ENCODE measurements at places on chromosomes 3 and 15.

GRCh38 chr3:186772281-186772694, 11.1 kb upstream of the EIF4A2 start:
- no peak for DNase-seq

- no peak for DNase-seq
Observed at GRCh38 chr3:184231671-184232070, 2.3 kb downstream of the VWA5B2 start.

- DNase-seq, result no peak
Observed at GRCh38 chr15:100775581-100776185, 103.9 kb upstream of the ALDH1A3 start.

GRCh38 chr15:85443046-85443445, 62.6 kb downstream of the AKAP13 start:
- DNase-seq, result no peak

DNA sequence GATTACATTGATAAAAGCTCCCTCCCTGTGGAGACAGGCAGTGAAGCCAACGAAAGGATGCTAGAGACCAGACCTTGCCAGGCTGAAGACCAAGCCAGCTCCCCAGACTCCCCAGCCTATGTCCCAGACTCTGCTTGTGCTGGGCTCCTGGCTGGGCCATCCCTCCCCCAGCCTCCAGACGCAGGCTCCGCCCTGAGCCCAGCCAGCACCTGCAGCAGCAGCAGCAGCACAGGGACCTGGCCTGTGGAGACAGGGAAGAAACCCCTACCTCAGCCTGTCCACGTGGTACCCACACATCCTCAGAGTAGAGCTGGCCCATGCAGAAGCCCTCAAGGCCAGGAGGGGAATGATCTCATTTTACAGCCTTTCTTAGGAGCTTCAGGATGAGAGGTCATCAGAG, 13.3 kb downstream of the ANKRD63 start:
- no peak for DNase-seq

- DNase-seq, result no peak
Observed at GRCh38 chr3:119731560-119732343, 28.9 kb downstream of the CFAP91 start.

DNA sequence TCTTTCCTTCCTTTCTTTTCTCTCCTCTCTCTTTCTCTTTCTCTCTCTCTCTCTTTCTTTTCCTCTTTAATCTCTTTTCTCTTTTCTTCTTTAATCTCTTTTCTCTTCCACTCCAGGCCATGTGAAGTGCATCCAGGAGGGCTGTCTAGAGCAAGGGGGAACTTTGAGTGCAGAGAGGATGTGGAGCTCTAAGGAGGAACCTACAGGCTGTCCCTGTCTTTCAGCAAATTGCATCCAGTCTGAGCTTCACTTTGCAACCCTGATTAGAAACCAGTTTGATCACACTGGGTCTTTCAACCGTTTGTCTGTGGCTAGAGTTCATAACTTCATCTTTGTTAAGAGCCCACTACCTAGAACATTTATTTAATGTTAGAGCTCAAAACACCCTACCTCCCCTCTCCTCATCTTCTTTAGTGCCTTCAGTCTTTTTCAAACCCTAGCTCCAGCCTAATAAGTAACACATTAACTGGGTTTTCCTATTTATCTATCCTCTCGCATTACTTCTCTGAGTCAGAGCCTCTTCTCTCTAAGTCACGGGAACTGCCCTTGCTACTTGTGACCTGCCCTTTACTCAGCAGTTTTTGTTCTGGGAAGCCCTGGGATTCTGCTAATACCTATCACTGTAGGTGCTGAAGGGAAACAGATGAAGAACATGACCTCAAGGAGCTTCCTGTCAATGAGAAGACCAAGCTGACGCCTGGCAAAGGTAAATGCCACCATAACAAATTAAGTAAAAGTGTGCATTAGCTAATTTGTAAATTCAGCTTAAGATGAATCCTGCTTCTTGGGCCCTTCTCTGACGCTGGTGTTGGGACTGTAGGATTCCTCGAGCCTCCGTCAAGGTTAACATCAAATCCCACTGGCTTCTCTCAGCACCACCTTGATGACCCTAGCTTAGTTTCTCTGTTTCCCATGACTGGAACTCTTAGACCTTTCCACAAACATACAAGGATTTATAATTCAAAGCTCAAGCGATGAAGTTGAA, at the start of gene GCNT3:
TSS of gene GCNT3 (plus strand) at position 508 of the 985 bp plus-strand sequence. CDS start 6,456 bp downstream, outside the sequence.
- DNase-seq, result peak; percentile 90

GRCh38 chr3:7518026-7518425, 657.1 kb downstream of the GRM7 start:
- no peak for DNase-seq

DNA sequence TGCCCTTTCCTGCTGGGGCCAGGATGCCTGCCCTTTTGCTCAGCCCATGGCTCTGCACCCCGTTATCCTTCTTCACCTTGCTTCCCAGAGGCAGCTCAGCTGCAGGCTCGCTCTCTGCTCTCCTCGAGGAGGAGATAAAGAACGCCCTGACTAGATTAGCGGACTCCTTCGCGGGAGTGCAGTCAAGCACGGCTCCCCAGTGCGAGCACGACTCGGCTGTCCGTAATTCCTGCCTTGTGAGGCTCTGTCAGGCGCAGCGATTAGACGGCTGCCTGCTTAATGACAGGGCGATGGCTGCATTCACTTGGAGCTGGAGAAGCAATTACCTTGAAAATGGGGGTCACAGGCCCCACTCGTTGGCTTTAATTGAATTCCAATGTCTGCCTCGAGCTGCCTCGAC, 25.9 kb downstream of the TLE3 start:
- DNase-seq, result no peak

GRCh38 chr3:142275856-142276255, 50.5 kb upstream of the GK5 start:
- no peak for DNase-seq

GRCh38 chr3:138197058-138197457, 10.0 kb downstream of the ARMC8 start:
- DNase-seq, result no peak

DNA sequence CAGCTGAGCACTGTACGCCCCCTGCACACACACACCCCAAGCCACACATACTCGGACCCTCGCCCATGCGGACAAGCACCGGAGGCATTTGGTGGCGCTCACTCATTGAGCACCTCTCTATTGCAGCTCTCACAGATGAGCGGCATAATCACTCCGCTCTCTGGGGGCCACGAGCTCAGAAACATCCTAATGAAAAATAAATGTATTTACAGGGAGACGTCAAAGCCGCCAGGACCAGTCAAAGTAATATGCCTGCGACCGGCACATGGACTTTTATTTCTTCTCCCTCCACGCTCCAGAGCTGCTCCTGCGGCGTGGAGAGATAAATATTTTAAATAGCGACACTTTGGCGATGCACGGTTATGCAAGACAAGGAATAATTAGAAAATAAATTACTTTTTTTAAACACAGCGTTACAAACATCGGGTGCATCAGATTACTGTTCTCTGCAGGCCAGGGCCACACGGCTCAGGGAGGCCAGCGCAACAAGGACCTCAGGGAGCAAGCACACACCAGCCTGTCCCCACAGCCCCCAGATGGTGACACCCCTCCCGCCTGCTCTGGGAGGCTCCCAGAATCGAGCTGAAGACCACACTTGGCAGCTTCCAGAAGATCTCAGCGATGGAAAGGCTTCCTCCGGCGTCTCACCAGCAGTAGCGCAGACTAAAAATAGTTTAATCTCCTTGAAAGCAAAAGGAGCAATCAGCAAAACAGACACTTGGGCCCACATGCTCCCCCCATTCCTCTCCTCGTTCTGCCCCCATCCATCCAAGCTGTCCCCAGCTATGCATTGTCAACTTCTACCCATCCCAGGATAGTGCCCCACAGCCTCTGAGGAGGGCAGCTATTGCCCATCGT, 48.0 kb downstream of the CACNA2D2 start:
- DNase-seq, result no peak

DNA sequence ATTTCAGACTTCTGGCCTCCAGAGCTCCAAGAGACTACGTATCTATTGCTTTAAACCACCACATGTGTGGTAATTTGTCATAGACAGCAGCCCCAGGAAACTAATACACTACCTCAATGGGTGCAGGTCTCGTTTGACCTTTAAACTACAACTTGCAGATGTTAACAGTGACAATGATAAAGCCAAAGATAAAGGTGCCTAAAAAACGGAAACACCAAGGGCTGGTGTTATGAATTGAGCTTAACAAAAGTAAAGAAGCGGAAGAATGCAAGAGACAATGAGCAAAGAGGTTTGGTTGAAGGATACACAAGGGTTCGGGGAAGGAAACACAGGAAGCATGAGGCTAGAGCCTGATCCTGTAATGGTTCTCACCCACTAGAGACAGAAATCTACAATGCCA, 50.8 kb downstream of the RFTN1 start:
- DNase-seq, result no peak

- no peak for DNase-seq
Observed at GRCh38 chr3:66229931-66230330, 9.1 kb downstream of the SLC25A26 start.

- DNase-seq, result no peak
Observed at GRCh38 chr15:88493844-88494243, 26.3 kb downstream of the MRPS11 start.

GRCh38 chr3:117084277-117084676, 374.7 kb downstream of the TUSC7 start:
- no peak for DNase-seq

DNA sequence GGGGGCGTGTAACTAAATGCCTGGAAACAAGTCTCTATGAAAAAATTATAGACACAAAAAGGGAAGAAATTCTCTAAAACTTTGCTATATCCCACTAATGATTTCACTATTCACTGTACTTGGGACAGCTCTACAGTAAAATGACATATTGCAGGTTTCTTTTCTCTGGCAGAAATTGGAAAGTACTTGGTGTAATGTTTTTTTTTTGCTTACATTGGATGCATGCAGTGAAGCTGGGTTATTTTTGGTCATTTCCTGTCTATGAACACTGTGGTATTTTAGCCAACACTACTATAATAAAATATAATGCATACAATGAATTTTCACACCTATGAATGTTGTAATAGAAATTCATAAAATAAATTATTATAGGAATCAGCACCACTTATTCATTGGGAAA, 109.7 kb downstream of the LRRC49 start:
- DNase-seq, result no peak

DNA sequence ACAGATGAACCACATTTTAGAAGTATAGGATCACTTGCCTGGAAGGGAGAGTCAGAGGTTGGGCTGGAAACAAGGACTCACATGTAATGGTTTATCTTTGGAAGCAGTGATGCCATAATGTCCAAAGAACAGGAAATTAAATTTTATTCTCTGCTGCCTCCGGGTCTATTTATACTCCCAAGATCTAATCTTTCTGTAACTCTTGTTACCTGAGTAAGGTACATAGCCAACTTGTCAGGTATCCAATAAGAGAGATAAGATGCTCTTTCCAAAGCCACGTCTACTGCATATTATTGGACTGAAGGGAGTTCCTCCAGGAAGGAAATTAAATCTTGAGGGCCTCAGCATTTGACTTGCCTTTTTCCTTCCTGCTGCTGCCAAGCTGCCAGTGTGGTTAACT, 71.0 kb downstream of the CRYGS start:
- DNase-seq, result no peak

- DNase-seq, result no peak
Observed at GRCh38 chr3:159674583-159674982, 314.1 kb upstream of the IL12A start.

DNA sequence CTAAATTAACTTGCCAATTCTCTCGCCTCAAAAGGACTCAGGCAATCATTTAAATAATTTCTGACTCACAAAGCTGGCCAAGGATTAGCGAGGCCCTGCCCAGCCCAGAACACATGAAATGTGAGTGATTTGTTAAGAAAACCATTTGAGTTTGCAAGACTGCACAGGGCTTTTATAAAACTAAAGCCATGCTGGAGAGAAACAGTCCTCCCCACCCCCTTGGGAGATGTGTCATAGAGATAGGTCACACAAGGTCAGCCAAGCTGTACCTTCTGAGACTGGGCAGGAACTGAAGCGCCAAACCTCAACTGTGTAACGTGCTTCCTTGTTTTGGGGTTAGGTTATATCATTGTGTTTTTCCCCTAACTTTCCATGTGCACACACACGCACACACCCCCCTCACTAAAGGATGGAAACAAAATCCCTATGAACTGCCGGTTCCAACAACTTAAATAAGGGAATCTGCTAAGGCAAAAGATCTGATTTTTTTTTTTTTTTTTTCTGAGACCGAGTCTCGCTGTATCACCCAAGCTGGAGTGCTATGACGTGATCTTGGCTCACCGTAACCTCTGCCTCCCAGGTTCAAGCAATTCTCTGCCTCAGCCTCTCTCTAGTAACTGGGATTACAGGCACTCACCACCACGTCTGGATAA, 8.1 kb downstream of the SPATA12 start:
- no peak for DNase-seq

GRCh38 chr3:38588995-38589937, 60.2 kb downstream of the SCN5A start:
- no peak for DNase-seq

GRCh38 chr15:86608461-86609205, 529.0 kb downstream of the AGBL1 start:
- no peak for DNase-seq

DNA sequence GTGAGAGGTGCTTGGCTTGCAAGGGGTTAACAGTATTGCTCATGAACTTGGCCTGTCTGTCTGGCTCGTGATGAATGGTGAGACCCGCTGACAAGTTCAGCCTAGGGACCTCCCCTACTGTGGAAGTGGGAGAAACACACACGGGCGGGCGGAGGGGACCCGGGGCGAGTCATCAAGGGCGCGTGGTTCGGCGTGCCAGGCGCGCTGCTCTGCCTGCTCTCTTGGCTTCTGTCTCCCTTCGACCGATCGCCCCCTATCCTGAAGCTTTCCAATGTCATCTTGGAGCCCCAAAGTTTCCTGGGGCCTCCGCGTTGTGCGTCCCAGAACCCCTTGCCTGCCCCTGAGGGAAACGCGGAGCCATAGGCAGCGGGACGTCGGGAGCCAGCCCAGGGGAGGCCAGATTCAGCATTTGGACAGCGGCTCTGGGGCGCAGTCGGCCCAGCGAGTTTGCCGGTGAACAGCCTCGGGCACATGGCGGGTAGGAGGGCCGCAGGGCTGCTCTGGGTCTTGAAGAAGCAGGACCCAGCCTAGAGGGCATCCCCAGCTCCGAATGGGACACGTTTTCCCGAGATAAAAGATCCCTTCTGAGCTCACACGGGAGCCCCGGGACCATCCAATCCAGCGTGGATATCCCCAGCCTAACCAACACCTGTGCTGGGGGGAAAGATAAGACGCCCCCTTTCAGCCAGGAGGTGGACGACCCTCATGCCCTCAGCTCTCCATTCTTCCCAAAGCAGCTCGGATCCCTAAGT, 27.0 kb upstream of the POLG start:
- peak; percentile 22 for DNase-seq
